ENCODE measurements at places on chromosomes 2 and 18.

- DNase-seq: no peak
Measured at GRCh38 chr2:103364177-103364576, 602.3 kb downstream of the TMEM182 start.

GRCh38 chr18:2410688-2411087, 160.6 kb downstream of the METTL4 start:
- no peak for DNase-seq

- no peak for DNase-seq
Measured at GRCh38 chr2:28318462-28319117, 74.1 kb upstream of the FOSL2 start.

- no peak for DNase-seq
Measured at GRCh38 chr2:178412047-178412446, 38.9 kb downstream of the PRKRA start.

DNA sequence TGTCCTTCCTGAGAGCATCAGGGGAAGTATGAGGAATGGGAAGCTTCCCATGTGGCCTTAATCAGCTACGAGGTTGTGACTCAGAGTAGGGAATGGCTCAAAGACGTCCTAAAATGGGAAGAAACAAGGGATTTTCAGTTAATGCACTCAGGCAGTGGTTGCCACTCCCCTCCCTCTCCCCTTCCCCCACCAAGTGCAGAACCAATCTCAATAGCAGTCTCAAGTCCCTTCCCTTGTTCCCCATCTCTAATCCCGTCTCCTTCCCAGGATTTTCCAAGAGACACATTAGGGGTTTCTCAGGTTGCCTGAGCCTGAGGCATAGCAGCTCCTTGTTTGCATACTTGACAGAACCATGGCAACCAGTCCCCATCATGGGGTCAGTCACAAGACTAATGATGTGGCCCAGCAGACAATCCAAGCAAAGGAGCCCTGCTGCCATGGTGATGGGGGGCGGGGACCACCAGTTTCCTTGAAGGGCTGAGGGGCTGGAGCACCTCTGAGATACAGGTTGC, 18.2 kb upstream of the RESP18 start:
- no peak for DNase-seq

DNA sequence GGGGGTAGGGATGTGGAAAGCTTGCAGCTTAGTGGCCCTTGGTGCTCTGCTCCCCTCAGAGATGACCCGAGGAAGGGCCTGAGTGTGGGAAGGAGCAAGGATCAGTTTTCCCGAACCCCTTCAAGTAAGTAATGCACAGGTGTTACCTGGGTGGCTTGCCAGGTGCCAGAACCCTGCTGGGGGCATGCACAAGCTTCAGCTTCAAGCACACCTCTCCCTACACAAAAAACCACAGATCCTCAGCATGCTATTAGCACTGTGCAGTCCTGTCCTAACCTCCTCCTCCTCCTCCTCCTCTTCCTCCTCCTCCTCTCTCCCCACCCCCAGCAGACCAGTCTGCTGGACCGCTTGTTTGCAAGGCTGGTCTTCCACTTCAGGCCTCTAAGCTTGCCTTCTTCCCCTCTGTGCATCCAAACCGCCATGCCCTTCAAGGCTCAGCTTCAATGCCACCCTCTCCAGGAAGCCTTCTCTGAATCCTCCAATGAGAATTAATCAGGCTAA, 114.8 kb downstream of the ACAA2 start:
- DNase-seq: no peak

- no peak for DNase-seq
Measured at GRCh38 chr2:224986477-224986876, 55.8 kb downstream of the DOCK10 start.

- no peak for DNase-seq
Measured at GRCh38 chr2:35168351-35168750, 1187.2 kb upstream of the CRIM1 start.

GRCh38 chr2:162908567-162908966, 70.0 kb upstream of the KCNH7 start:
- no peak for DNase-seq

DNA sequence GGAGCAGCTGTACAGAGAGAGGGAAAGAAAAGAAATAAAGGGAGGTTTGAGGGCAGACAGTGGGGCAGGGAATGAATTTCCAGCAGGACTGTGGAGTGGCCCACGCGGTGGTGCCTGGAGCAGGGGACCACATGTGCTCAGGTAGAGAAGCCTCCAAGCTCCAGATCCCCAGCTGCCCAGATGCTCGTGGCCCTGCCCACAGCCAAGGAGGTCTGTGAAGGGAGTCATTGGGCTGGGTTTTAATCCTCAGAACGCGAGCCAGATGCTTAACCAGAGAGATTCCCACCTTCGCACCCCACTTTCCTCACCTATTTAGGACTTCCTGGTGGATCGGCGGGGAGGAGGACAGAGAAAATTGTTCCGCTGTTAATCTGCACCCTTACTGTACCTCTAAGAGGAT, 369.4 kb downstream of the PARD3B start:
- no peak for DNase-seq

DNA sequence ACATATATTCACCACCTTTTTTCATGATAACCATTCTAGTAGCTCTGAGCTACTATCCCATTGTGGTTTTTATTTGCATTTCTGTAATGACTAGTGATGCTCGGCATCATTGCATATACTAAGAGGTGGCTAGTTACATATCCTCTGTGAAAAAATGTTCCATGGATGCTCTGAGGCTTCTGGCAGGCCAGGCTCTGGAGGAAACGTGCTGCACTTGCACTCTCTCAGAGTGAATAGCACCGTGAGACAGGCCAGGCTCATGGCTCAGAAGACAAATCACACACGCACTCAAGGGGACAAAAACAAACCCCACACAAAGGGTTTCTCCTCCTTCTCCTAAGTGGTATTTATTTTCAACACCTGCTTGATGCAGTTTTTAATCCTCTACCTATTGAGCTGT, 1085.3 kb upstream of the CNTNAP5 start:
- DNase-seq: no peak

DNA sequence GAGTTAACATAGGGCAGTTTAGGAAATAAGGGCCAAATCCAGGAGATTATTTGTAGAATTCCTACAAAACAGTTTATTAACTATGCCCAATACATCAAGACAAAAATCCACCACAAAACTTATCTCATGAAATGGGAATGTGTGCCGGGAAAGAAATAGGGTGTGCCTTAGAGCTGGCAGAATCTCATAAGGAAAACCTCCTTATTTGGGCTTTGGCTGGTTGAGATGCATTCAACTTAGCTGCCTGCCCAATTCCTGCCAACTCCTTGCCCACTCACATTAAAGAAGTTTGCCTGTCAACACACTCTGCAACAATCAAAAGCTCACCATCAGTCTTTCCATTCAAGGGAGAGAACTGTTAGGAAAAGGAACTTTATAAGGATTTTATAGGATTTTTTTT, 500.6 kb downstream of the SATB2 start:
- no peak for DNase-seq

GRCh38 chr18:26470011-26470637, 78.2 kb downstream of the KCTD1 start:
- no peak for DNase-seq

DNA sequence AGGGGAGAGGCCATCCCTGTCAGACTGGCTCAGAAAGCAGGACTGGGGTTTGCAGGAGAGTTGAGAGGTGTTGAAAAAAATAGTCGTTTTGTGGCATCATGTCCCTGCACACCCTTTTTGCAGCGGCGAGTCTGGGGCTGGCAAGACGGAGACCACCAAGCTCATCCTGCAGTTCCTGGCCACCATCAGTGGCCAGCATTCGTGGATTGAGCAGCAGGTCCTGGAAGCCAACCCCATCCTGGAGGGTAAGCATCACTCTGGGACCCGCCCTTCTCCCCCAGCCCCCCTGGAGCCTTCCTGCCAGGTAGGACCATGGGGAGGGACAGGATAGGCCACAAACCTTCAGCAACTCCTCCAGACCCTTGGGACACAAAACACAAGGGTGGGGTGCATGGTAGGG, 34.2 kb downstream of the MYO7B start:
- no peak for DNase-seq

DNA sequence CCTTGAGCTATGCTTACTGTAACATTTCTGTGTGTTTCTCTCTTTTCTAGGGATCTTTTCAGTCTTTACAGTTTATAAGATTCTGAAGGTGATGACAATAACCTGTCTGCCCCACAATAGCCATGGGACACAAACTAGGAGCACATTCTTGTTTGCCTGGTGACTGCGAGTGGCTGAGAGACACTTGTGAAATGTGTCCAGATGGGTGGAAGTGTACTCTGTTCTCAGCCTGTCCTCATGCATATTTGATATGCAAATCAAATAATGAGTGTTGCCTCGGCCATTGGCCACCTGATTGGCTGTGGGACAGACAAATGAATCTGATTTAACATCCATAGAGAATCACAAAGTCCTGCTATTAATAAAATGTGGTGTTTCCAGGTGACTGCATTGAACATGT, 246.2 kb downstream of the HNMT start:
- DNase-seq: no peak

- DNase-seq: no peak
Measured at GRCh38 chr2:850429-850828, 100.2 kb upstream of the SNTG2 start.

DNA sequence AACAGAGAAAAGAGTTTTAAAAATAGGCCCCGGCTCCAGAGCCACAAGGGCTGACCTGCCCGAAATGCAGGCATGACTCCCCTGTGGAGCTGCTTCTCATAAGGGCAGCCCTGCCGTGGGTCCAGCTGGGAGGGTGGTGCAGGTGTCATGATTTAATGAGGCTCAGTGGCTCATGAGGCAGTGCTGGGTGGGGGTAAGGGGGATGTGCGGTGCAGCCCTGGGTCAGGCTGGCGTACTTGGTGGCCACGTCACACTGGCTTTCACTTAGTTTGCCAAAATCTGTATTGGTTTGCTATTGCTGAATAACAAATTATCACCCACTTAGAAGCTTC, 33.6 kb downstream of the HJURP start:
- DNase-seq: no peak

GRCh38 chr18:4854671-4855070, 342.4 kb downstream of the AKAIN1 start:
- DNase-seq: no peak

DNA sequence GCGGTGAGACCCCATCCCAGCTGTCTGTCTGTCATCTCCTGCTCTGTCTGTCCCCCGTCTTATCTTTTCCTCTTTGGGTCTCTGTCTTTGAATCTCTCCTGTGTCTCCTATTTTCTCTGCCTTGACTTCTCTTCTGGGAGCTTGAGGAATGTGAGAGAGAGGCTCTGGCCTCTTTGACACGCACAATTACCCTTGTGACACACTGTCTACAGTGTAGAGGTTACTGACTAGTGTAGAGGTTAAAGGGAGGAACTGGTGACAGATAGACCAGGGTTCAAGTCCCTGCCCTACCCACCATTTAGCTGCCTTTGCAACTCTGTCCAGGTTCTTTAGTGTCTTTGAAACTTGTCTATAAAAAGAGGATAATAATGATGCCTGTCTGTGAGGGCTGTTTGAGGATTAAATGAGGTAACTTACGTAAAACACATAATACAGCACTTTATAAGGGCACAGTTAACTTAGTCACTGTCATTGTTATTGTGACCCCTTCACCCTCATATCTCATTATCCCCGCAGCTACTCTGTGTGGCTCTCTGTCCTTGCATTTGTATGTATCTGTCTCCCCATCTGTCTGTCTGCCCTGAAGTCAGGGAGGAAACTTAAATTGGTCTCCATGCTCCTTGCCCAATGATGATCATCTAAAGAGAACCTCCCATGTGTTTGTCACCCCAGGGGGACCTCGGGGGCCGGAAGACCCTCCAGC, 19.9 kb downstream of the SEMA4F start:
- DNase-seq: no peak

DNA sequence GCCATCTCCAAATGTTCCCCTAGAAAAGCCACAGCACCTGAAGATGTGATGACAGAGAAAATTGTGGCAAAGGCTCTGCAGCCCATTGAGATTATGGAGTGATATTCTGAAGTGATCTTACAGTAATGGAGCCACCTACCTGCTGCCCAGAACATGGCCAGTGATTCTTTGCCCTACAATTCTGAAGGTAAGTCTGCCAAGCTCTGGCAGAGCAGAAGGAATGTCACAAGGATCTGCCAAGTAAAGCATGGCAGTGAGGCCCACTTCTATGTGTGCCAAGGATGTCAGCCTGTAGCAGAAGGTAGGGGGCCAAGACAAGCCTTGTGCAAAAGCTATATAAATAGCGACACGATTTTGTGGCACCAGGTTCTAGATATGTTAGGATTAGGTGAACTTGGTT, 155.1 kb downstream of the RND3 start:
- DNase-seq: no peak

GRCh38 chr2:64234150-64234549, 89.9 kb upstream of the PELI1 start:
- no peak for DNase-seq

- no peak for DNase-seq
Measured at GRCh38 chr2:63364866-63365265, 223.4 kb downstream of the WDPCP start.

DNA sequence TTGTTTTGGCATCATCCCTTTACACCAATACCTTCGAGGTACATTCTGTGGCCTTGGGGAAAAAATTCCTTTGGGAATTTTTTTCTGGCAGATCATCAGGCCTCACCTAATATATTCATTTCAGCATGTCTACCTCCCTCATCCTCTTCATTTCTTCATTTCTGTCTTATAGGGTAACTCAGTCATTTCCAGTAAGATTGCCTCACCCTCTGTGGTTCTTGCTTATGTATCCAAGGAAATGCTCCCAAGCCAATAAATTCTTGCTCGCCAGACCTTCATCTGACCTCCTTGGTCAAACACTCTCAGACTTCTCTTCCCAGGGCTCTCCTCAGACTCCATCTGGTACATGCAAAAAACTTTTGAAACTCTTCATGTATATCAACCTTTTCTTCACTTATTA, 265.6 kb downstream of the TMX3 start:
- DNase-seq: no peak

- DNase-seq: no peak
Measured at GRCh38 chr2:72289283-72289682, 141.6 kb upstream of the CYP26B1 start.

DNA sequence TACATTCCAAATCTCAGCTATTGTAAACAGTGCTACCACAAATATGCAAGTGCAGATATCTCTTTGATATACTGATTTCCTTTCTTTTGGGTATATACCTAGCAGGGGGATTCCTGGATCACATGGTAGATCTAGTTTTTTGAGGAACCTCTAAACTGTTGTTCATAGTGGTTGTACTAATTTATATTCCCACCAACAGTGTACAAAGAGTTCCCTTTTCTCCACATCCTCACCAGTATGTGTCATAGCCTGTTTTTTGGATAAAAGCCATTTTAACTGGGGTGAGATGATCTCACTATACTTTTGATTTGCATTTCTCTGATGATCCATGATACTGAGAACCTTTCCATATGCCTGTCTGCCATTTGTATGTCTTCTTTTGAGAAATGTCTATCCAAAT, 6.3 kb upstream of the CCNT2 start:
- DNase-seq: no peak

GRCh38 chr2:150750720-150751119, 263.3 kb upstream of the RND3 start:
- DNase-seq: no peak

DNA sequence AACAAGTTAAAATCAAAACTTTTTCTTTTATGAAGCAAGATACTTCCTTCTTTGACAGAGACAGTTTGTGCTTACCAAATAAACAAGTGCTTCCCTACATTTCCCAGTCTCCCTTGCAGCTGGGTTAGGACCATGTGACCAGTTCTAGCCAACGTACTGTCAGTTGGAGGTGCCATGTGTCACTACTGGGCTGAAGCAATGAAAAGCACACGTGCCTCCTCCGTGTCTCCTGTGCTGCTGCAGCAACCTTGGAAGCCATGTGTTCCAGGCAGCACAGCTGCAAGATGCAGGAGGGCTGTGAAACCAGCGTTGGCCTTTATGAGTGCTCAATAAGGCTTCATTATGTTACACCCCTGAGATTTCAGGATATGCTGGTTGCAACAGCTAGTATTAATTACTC, 93.2 kb downstream of the DHRS9 start:
- DNase-seq: no peak

Data from SIG-M5 (cell line).